Aorta (tissue), 5 donors: ENCODE measurements at places on chromosomes 6 and 20.

- no peak for DNase-seq
Measured at GRCh38 chr20:16283978-16284377, 289.3 kb downstream of the KIF16B start.

- DNase-seq, result no peak
Measured at GRCh38 chr6:159404296-159404695, 235.1 kb downstream of the FNDC1 start.

DNA sequence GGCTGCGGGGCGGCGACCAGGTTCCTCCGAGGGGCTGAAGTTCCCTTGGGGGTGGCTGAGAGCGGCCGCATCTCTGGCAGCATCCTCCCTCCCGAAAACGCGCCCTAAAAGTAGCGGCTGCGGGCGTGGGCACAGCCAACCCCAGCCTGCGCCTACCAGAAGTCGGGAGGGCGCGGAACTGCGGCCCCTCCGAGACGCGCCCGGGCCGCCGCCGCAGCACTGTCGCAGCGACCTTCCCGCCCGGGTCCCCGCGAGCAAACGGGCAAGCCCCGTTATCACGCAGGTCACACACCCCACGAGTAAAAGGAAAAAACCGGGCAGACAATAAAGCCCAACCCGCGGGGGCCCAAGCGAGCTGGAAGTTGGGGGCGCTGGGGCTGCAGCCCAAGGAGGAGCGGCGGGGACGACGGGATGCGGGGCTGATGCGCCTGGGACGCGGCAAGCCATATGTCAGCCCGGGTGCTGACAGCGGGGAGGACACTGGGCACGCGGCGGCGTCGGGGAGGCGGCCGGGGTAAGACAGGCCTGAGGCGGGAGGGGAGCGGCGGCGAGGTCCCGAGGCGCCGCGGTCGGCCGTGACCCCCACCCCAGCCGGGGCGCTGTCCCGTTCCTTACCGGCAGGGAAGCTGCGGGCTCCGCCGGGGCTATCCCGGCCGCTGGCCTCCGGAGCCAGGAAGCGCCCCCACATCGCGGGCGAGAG is 659 bp downstream of the CEP85L start:
- peak; percentile 83 for DNase-seq

DNA sequence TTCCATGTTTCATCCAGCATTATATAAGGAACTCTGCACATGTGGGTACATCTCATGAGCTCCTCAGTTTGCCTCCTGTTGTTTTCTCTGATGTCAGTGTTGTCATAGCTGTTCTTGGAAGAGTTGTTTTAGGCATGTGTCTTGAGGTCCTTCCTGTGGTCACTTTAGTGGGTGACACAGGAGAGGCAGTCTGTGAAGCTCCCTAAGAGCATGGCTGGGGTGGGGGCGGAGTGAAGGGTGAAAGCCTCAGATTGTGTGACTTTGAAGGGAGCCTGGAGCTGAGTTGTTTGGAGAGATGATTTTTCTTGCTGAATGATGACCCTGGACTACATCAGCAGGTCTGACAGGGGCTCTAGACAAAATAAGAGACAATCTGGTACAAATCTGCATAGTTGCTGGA is 37.7 kb downstream of the PPP1R14C start:
- no peak for DNase-seq

GRCh38 chr6:149169761-149170511 is 147.6 kb upstream of the TAB2 start:
- DNase-seq, result no peak

DNA sequence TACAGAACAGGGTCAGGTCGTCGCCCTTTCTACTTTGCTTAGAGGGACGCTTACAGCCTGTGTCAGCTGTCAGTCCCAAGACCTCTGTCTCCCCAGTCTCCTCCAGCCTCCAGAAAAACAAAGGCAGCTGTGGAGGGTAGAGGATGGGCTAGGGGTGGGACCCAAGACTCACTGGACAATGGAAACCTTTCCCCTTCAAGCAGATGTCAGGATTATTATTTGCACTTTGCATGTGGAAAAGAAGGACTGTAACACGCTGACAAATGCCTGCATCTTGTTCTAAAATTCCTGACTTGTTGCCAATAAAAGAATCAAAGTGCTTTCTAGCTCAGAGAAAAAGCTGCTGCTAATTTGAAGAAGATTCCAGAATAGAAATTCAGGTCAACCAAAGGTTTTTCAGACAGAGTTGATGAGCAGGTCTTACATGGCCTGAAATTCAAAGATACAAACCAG is 58.7 kb downstream of the SNX5 start:
- DNase-seq, result no peak

DNA sequence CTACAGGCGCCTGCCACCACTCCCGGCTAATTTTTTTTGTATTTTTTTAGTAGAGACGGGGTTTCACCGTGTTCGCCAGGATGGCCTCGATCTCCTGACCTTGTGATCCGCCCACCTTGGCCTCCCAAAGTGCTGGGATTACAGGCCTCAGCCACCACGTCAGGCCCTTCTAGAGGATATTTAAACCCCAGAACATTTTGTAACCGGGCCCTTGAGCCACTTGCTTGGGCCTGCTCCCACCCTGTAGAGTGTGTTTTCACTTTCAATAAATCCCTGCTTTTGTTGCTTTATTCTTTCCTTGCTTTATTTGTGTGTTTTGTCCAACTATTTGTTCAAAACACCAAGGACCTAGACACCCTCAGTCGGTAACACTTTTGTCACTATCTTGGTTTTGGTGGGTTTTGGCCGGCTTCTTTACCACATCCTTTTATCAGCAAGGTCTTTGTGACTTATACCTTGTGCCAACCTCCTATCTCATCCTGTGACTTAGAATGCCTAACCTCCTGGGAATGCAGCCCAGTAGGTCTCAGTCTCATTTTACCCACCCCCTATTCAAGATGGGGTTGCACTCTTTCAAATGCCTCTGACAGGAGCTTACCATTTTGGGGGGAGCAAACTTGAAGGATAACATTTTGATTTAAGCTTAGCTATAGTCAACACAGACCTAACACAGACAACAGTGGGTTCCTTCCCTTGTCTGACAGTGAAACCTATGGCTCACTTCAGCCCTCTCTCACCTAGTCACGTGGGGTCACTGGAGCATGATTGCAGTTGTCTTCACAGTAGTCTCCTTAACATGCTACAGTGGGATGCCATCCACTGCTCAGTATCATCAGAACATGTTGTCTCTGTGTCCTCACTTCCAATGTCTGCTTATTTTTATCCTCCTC is 27.9 kb upstream of the KIF6 start:
- DNase-seq, result no peak

GRCh38 chr6:169168706-169169105 is 84.9 kb downstream of the THBS2 start:
- no peak for DNase-seq

DNA sequence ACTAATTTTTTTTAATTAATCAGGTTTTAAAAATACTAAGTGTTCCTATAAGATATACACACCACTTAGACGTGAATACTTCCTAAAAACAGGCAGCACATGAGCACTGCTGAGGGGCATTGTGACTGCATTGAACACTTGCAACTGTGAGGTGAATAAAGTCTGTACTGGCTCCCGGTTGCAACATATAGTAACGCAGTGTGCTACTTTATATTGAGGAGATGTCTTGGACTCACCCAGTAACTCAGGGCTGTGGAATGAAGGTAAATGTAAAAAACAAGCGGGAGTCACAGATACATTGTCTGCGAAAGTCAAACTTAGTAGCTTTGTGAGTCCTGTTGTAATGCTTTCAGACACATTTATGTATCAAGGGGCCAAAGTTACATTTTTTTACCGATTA is 17.0 kb upstream of the HLA-A start:
- DNase-seq, result no peak

DNA sequence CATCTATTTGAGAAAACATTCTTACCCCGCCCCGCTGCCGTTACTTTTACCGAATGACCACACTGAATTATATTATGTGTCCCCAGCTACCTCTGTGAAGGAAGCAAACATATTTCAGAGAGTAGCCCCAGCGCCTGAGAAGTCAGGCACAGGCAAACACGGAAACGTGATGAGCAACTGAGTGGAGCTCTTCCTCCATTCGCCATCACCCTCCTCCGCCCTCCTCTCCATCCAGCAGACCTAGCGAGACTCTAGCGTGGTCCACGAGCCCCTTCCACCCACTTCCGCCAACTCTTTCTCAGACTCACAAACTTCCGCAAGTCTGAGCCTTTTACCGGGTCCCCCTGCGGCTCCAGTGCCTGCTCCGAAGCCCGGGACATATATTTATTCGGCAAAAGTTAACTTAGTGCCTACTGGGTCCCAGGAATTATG is 582 bp downstream of the SNRPB start:
- no peak for DNase-seq

GRCh38 chr20:62791301-62792181 is 4.7 kb upstream of the MRGBP start:
- DNase-seq, result peak; percentile 88

DNA sequence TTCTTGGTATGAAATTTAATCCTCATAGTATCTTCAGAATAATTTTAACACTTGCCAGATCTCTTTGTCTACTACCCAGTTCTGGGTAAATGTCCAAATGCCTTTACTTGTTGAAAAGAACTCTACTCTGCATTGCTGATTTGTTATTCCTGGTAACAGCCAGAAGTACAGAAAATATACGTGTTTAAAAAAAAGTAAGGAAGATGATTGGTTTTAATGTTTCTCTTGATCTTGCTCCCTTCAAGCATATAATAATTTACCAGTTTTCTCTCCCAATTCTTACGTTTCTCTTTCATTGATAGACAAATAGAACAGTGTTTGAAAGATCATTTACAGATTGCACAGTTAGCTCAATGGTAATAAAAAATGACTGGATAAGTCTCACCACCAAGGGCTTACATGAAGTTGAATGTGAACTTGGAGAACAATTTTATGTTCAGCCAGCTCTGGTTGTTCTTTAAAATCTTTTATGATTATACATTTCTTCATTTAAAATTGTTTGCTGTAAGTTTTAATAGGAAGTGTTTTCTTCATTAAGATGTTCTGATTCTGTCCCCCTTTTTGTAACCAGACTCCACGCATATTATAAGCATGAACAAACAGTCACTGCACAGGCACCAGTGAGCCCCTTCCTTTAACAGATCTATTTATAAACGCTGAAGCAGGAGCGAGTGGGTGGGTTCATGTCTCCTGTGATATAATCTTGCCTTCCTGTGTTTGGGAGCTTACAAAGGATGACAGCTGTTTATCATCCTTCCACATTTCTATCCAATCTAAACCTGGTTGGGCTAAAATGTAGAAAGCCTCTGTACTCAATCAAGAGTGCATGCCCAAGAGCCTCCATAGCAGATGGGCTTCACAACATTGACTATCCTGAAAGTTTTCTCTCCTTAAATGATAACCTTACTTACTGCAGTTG is 299.5 kb downstream of the PRL start:
- no peak for DNase-seq

DNA sequence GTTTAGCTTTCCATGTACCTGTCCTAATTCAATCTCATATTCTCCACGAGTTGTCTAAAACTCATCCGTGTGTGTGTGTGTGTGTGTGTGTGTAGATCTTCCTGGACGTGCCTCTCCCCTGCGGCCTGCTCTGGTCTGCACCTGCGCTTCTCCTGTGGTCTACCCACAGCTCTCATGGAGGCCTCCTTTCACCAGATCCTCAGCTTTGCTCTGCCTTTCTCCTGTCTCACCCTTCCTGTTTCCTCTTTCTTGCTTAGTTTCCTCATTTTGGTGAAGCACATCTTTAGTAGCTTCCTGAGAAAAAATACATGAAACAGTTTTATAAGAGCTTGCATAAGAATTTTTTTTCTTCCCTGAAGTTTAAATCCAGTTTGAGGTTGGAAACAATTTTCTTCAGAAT is 18.1 kb downstream of the SLX4IP start:
- DNase-seq, result no peak

DNA sequence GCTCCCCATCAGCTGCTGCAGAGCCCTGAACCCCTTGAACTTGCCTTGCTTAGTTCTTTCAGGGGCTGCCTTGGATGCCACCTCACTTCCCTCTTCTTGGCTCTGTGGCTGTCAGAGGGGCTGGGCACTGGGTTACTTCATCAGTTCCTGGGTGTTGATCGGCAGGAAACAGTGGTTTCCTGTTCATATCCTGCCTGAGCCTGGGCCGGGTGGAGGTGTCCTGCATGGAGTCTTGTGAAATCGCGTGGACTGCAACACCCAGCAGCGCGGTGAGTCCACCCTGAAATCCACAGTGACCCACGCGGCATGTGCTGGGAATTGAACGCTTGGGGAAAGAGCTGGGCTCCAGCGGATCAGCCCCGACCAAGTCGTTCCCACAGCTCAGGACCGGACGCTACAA is 97.5 kb downstream of the CDH26 start:
- peak; percentile 76 for DNase-seq

DNA sequence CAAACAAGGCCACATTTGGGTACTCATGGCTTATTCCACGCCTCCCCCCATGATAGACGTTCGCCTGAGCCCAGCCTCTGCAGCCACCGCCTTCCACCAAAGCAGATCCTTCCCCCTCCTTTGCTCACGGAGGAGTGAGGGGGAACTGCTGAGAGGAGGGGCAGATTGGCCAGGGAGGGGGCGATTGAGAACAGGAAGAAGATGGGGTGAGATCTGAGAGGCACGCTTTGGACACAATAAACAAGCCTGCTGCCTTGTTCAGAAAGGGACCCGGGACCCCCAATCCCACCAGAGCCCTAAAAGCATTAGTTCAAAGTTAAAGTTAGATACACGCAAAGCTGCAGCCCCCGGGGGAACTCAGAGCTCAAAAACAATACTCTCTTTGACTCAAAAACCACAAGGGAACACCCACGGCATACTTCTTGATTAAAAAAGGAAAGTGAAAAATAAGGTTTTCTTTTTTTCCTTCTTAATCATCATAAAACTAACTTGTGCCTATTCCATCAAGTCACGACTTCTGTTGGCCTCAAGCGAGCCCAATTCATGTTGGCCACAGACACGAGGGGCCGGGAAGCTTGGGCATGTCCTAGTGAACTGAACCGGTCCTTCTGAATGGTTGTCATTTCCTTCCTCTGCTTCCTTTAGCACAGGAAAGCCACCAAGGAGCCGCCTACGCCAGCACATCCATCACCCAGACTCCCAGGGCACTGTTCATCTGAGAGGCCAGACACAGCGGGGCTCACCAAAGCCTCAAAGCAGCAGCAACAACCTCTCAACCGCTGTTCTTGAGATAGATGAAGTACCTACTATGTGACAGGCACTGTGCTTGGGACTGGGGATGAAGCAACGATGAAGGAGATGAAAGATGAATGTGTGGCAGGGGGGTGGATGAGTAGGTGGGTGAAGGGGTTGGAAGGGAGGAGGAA is 44.7 kb downstream of the NFATC2 start:
- no peak for DNase-seq

- DNase-seq, result no peak
Measured at GRCh38 chr6:159074876-159075275, 30.1 kb upstream of the TAGAP start.

DNA sequence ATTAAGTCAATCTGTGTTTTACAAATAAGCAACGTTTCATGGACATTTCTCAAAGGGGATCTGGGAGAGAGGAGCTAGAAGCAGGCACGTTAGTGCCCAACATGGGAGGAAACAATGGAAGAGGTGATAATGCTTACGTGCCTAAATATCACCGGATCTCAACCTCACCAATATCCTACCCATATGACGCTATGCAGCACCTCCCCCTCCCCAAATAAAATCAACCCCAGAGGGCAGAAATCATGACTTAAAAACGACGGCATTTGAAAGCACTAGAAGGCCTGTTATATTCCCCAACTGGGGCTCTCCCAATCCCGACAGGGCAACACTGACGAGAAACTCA is 425 bp downstream of the HBS1L start:
- DNase-seq, result no peak

GRCh38 chr6:21824431-21825177 is 231.1 kb downstream of the SOX4 start:
- DNase-seq, result no peak

- DNase-seq, result no peak
Measured at GRCh38 chr6:131023834-131024504, 39.1 kb downstream of the EPB41L2 start.

GRCh38 chr20:56205346-56205745 is 43.2 kb upstream of the MC3R start:
- DNase-seq, result no peak
